ENCODE measurements at places on chromosomes 6 and 20. TPM values are rescaled to one million over a fixed set of nuclear protein-coding genes. Genes with fewer than 3 reads are reported as not detected.

Gene PAX1
- not detected for total RNA-seq

Gene EPB41L1
- total RNA-seq, result 16.7 TPM

Gene PLCB4
- 38.0 TPM for total RNA-seq

Gene BTN3A1
- 7.7 TPM for total RNA-seq

Gene CHRNA4
- not detected for total RNA-seq

Gene TNFRSF6B
- total RNA-seq, result 119 TPM

Gene TTK
- total RNA-seq, result not detected

Gene MYB
- total RNA-seq, result not detected

GRCh38 chr20:34997131-34997561 is 41.5 kb downstream of the MYH7B start:
- H3K36me3 ChIP-seq, result peaks cover 92% of the 10 kb centered on the region
- no peak overlapping the region for H3K27ac ChIP-seq
- no peak for DNase-seq
- no peaks in the 10 kb centered on the region for H3K4me1 ChIP-seq
- no peaks in the 10 kb centered on the region for H3K27me3 ChIP-seq

DNA sequence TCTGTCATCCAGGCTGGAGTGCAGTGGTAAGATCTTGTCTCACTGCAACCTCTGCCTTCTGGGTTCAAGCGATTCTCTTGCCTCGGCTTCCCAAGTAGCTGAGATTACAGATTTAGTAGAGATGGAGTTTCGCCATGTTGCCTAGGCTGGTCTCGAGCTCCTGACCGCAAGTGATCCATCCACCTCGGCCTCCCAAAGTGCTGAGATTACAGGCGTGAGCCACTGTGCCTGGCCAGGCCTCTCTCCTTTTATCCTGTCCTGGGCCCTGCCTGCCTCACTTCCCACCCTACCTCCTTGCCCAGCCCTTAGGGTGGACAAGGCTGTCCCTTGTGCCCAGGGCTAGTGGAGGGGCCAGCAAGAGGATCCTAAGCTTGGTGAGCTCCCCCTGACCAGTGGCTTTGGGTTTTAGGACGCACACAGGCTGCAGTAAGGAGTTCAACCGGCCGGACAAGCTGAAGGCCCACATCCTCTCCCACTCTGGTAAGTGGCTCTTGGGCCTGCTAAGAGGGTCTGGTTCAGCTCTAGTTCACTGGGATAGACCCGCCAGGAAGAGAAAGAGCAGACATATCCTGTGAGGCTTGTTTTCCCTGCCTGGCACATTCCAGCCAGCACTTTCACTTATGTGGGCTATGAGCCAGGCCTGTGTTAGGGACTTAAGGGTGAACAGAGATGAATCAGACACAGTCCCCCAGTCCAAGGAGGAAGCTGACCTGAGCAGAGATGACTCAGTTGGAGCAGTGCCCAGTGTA is 21.9 kb upstream of the CHMP4B start:
- H3K4me1 ChIP-seq, result no peaks in the 10 kb centered on the region
- H3K27ac ChIP-seq, result peak overlapping the region; percentile 8
- no peak for DNase-seq
- no peak overlapping the region for H3K4me3 ChIP-seq
- H3K27me3 ChIP-seq, result no peaks in the 10 kb centered on the region

DNA sequence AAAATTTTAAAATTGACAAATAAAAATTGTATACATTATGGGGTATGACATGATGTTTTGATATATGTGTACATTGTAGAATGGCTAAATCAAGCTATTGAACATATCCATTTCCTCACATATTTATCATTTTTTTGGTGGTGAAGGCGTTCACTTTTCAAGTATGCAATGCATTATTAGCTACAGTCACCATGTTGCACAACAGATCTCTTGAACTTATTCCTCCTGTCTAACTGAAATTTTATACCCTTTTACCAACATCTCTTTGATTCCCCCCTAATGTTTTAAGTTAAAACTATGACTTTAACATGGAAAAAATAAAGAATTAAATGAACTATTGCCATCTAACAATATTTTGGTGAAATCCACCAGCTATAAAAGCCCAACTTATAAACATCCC is 65.2 kb upstream of the UST start:
- no peaks in the 10 kb centered on the region for H3K36me3 ChIP-seq
- no peak overlapping the region for H3K4me3 ChIP-seq
- H3K27me3 ChIP-seq, result no peaks in the 10 kb centered on the region
- DNase-seq, result no peak
- no peaks in the 10 kb centered on the region for H3K4me1 ChIP-seq

DNA sequence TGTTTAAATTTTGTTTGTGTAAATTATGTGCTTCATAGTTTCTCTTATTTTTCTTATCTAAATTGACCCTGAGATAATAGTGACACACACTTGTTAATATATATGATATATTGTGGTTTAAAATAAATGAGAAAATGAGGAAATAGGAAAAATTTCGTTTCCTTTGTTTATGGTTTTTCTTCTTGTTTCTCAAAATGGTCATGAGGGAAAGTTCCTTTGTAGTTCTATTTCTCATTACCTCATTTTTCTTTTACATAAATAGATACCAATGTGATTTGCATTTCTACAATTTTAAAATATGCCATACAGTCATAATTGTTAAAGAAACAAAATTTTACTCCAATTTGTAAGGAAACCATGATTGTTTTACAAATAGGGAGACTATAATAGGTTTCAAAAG is 9.2 kb downstream of the OR2A4 start:
- H3K27ac ChIP-seq, result no peak overlapping the region
- H3K4me3 ChIP-seq, result no peak overlapping the region
- no peaks in the 10 kb centered on the region for H3K27me3 ChIP-seq
- no peaks in the 10 kb centered on the region for H3K4me1 ChIP-seq
- no peaks in the 10 kb centered on the region for H3K36me3 ChIP-seq

- no peak overlapping the region for H3K4me3 ChIP-seq
- H3K27me3 ChIP-seq, result no peaks in the 10 kb centered on the region
- peaks cover 7% of the 10 kb centered on the region for H3K36me3 ChIP-seq
- H3K4me1 ChIP-seq, result no peaks in the 10 kb centered on the region
- peak overlapping the region; percentile 71 for H3K27ac ChIP-seq
- DNase-seq, result no peak
Measured at GRCh38 chr6:16257999-16258708, 19.8 kb downstream of the GMPR start.

DNA sequence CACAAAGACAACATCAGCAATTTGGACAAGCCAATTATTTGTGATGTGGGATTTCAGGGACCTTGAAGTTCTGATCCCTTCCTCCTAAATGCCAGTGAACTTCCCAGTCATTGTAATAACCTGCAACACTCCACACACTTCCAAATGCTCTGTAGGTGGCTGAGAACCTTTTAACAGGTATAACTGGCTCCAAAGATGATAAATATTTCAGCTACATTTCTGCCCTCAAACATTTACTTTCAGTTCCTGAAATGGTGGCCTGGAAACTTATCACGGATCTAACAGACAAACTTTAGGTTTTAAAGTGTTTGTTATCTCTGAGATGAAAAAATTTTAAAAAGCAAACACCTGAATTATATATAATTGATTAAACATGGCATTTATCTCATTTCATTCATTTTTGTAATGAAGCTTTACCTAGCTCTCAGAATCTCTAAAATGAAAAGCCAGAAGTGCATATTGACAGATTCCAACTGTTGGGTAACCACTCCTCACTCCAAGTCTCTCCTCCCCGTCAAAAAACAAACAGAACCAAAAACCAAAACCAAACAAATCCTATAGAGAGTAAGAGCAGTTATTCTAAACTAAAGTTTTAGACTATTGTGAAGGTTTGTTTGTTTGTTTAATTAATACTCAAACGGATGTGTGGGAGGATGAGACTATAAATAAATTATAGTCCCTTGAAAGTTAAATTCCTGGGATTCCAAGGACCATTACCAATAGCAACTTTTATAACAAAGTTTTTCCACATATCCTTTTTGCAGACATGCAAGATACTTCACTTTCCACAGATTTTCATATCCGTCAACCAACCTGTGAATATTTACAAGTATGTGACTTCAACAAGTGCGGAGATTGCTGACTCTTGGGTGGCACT is 12.4 kb upstream of the KIAA0408 start:
- no peak for DNase-seq
- no peak overlapping the region for H3K4me3 ChIP-seq
- H3K36me3 ChIP-seq, result no peaks in the 10 kb centered on the region
- H3K27ac ChIP-seq, result no peak overlapping the region

GRCh38 chr6:135906972-135907465 is 55.5 kb downstream of the PDE7B start:
- no peaks in the 10 kb centered on the region for H3K36me3 ChIP-seq
- H3K4me1 ChIP-seq, result peaks cover 4% of the 10 kb centered on the region
- no peak for DNase-seq
- H3K27ac ChIP-seq, result no peak overlapping the region
- no peaks in the 10 kb centered on the region for H3K27me3 ChIP-seq

DNA sequence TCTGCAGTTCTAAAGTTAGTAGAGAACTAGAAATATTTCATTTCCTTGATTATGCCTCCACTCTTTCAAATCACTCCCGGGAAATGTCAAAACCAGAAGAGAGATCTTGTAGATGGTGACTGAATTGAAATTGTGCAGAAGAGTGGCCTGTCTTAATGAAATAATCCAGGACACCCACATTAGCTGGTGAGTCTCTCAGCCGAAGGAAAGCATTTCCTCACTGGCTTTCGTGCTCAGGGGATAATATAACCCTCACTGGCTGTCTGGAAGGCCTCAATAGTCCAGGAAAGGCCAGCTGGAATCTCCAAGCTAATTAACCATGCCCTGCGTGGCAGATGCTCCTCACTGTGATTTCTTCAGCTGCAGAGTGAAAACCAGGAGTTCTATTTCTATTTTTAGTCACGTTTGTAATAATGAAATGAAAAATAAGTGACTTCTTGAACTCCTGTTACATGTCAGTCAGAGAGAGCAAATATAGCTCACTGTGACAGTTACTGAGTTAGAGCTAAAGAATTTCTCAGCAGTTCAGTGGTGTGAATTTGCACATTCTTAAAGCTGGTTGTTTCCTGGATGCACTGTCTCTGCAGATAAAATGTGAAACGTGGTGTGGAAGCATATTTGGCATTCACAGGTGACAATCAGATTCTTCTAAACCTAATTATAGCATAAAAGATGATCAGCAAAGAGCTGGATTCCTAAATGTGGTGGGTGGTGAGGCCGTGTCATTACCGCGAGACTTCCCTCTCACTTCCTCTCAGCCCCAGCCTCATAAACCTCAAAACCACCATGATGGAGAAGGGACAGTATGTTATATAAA is 211.7 kb downstream of the LMBRD1 start:
- no peaks in the 10 kb centered on the region for H3K4me1 ChIP-seq
- no peak for DNase-seq
- no peak overlapping the region for H3K27ac ChIP-seq
- no peaks in the 10 kb centered on the region for H3K27me3 ChIP-seq
- no peak overlapping the region for H3K4me3 ChIP-seq
- no peaks in the 10 kb centered on the region for H3K36me3 ChIP-seq

- H3K36me3 ChIP-seq, result no peaks in the 10 kb centered on the region
- H3K4me3 ChIP-seq, result no peak overlapping the region
- no peaks in the 10 kb centered on the region for H3K27me3 ChIP-seq
- H3K27ac ChIP-seq, result no peak overlapping the region
- no peak for DNase-seq
Measured at GRCh38 chr20:48802647-48803046, 25.2 kb downstream of the PREX1 start.

- H3K4me3 ChIP-seq, result no peak overlapping the region
- peaks cover 6% of the 10 kb centered on the region for H3K4me1 ChIP-seq
- DNase-seq, result no peak
- no peak overlapping the region for H3K27ac ChIP-seq
Measured at GRCh38 chr20:15895560-15896084, 677.6 kb downstream of the KIF16B start.

DNA sequence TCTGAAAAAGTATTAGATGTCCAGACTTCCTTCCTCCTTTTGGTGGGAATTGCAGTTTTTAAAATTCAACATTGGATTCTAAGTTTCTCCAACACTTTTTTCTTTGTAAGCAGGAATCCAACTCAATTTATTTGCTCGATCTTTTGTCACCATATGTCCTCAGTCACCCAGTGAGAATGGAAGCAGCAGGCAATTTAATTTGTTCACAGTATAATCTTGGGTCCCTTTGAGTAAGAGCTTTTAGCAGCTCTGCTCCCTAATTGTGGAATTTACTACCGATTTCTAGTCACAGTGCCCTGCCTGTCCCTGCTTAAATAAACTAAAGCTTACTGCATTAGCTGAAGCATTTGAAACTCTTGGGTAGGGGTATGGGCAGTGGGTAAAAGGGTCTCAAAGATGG is 98.6 kb downstream of the BTBD3 start:
- no peak overlapping the region for H3K27ac ChIP-seq
- no peak overlapping the region for H3K4me3 ChIP-seq
- no peak for DNase-seq
- no peaks in the 10 kb centered on the region for H3K36me3 ChIP-seq
- H3K27me3 ChIP-seq, result no peaks in the 10 kb centered on the region
- H3K4me1 ChIP-seq, result no peaks in the 10 kb centered on the region

DNA sequence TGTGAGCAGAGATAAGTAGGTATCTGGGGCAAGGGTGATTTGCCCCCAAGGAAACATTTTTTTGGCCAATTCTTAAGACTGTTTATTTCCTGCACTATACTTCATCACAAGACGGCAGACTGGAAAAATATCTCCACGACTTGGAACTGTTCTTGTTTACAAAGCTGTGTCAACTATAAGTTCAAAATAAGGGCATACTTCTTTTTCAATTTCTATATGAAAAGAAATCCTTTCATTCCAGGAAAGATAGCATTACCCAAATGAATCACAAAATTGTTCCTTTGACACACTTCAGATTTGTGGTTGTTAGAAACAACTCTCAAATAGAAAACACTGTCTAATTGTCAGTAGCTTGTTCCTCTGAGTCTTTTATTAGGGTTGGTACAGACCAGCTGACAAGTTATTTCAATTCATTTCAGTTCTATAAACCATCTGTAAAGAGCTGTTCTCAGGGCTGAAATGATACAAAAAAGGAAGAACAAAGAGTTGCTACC is 212.9 kb upstream of the PRDM1 start:
- no peak overlapping the region for H3K27ac ChIP-seq
- H3K4me3 ChIP-seq, result no peak overlapping the region
- H3K36me3 ChIP-seq, result no peaks in the 10 kb centered on the region

DNA sequence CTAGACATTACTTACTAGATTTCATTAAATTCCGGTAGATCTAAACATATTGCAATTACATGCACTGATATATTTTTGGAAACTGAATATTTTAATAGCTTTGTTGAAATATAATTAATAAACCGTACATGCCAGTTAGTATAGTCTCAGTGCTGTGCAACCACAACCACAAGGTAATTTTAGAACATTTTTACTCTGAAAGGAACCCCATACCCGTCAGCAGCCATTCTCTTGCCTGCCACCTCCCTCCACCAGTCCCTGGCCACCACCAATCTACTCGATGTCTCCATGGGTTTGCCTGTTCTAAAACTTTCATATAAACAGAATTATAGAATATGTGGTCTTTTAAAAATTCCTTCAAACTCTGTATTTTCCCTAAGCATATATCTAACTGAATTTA is 293.9 kb downstream of the THBS2 start:
- DNase-seq, result no peak
- H3K27me3 ChIP-seq, result no peaks in the 10 kb centered on the region
- peaks cover 3% of the 10 kb centered on the region for H3K4me1 ChIP-seq
- H3K36me3 ChIP-seq, result no peaks in the 10 kb centered on the region

- H3K36me3 ChIP-seq, result no peaks in the 10 kb centered on the region
- H3K4me3 ChIP-seq, result no peak overlapping the region
- H3K27me3 ChIP-seq, result no peaks in the 10 kb centered on the region
- H3K27ac ChIP-seq, result no peak overlapping the region
Measured at GRCh38 chr6:21420926-21421325, 172.6 kb upstream of the SOX4 start.
